ENCODE measurements at places on chromosomes 16 and 17.

- DNase-seq: peak; percentile 42
Observed at GRCh38 chr17:50634224-50634914, at the start of gene ABCC3. Gene ABCC3, plus strand, starts transcription at chr17:50634881. Its CDS starts 56 bp downstream, at chr17:50634937.

- DNase-seq: no peak
Observed at GRCh38 chr16:88529596-88529995, 40.6 kb upstream of the ZC3H18 start.

DNA sequence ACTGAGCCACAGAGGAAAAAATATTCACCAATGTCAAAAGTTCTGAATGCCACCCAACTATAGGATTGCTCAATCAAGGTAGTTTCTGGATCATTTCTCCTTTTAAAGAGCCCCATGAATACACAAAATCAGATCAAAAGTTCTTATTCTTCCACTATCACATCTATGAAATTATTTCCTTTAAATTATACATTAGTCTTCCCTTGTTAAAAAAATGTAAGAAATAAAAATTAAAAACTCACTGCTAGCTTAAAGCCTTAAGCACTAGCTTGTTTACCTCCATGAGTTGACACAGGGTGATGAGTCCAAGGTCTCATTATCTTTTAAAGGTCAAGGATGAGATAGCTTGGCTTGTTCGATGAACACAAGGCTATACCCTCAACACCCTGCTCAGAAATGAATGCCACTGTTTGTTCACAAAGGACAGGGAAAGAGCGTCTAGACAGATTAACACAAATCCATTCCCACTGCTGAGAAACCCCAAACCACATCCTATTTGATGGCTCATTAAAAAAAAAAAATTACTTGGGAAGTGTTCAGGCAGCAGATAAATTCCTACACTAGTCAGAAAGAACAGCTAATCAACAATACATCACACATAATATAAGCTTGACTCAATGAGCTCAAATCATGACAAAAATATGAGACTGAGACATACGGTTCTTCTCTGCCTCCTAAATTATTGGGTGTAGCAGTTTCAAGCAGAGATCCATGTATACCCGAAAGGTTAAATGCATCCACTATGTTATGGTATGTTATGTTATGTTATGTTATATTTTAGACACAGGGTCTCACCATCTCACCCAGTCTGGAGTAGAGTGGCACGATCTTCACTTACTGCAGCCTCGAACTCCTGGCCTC, 118.9 kb downstream of the PARN start:
- peak; percentile 95 for DNase-seq

- DNase-seq: no peak
Observed at GRCh38 chr16:11431915-11432465, 86.7 kb downstream of the RMI2 start.

- DNase-seq: no peak
Observed at GRCh38 chr17:79878329-79878947, 39.2 kb upstream of the CBX4 start.

DNA sequence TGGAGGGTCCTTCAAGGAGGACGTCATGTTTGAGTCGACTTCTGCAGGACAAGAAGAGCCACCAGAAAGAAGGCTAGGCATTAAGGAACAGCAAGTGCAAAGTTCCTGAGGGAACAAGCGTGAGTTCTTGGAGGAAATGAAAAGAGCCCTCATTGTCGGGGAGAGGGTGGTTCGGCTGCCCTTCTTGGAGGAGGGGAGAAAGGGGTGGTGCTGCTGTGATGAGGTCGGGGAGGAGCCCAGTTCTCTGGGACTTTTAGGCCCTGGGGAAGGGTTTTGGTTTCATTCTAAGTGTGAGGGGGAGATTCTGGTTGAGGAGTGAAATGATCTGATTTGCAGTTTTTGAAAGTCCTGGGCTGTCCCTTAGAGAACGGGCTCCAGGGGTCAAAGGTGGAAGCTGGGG, 4.1 kb downstream of the BICDL2 start:
- no peak for DNase-seq

DNA sequence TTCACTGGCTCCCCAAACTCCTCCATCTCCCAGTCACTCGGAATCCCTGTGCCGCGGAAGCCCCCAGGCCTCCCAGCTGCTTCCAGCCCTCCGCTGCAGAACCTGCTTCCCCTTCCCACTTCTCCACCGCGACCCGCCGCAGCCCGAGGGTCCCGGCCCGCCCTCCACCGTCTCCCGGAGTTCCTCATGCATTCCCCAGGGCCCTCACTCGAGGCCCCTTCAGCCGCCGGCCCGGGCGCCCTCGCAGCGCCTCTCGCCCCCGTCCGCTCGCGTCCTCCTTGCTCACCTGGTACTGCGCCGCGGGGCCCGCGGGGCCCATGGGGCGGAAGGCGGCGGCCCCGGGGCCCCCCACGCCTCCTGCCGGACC, 329 bp downstream of the SMARCD2 start:
- no peak for DNase-seq

DNA sequence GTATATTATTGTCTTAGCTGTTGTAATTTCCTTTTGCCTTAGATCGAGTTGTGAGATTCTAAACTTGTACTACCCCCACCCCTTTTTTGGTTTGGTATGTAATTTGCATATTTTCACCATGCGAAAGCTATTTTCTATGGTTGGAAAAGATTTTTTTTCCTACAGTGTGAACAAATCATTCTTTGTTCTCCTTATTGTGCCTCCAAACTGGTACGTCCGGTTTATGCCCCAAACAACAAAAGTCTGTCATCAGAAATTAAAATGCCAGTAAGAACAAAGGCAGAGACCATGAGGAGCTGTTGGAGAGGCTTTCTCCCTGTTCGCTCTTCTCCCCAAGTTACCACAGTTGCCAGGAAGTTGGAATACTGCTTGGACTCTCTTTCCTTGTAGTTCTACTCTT, 66.1 kb downstream of the BCAS3 start:
- DNase-seq: peak; percentile 71

DNA sequence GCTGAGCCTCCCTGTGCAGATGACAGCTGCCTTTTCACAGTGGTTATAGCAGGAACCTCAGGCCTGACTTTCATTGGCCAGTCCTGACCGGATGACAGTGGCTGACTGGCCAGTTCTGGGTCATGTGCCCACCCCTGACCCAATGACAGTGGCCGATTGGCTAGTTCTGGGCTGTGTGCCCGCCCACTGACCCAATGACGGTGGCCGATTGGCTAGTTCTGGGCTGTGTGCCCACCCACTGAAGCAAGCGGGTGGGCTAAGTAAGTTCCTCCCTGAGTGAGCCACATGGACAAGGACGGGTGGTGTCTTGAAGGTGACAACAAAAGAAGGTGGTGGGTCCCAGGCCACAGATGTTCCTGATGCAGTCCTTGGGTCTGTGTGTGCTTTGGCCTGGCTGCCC, 9.5 kb downstream of the DEF8 start:
- peak; percentile 44 for DNase-seq

GRCh38 chr17:42101513-42102292, 3.4 kb upstream of the ZNF385C start:
- DNase-seq: peak; percentile 56

DNA sequence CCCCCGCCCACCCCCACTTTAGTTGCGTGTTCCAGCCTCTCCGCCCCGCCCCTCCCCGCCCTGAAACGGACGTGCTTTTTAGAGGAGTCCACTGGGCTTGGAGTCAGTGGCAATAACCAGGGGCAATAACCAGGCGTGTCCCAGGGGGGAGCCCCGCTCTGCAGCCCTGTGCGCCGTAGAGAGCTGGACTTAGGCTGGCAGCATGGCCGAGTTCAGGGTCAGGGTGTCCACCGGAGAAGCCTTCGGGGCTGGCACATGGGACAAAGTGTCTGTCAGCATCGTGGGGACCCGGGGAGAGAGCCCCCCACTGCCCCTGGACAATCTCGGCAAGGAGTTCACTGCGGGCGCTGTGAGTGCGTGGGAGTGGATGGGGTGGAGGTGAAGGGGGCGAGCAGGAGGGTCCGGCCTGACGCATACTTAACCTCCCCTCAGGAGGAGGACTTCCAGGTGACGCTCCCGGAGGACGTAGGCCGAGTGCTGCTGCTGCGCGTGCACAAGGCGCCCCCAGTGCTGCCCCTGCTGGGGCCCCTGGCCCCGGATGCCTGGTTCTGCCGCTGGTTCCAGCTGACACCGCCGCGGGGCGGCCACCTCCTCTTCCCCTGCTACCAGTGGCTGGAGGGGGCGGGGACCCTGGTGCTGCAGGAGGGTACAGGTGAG, at the start of gene ALOX15B:
ALOX15B (plus strand) TSS at position 106 of the 657 bp plus-strand sequence; CDS start at position 203, 97 bp downstream.
- no peak for DNase-seq

GRCh38 chr16:70777973-70778406, 23.0 kb downstream of the VAC14 start:
- DNase-seq: peak; percentile 38

GRCh38 chr17:27609611-27610303, 21.2 kb upstream of the LGALS9 start:
- no peak for DNase-seq

GRCh38 chr16:17222871-17223401, 247.8 kb downstream of the XYLT1 start:
- DNase-seq: no peak

- no peak for DNase-seq
Observed at GRCh38 chr17:43030137-43030767, 5.2 kb downstream of the RND2 start.

DNA sequence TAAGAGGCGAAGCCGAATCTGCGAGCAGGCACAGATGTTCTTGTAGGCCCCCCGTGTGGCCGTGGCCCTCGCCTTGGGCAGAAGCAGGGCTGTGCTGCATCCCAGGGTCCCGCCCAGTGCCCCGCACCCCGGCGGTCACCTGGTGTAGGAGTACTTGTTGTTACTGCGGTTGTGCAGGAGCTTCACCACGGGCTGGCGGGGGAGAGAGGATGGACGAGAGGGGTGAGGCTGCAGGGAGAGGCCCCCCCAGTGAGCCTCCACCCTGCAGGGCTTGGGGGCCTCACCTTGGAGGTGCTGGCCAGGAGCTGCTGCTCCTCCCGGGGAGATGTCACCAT, 11.4 kb downstream of the ASPHD1 start:
- DNase-seq: no peak

DNA sequence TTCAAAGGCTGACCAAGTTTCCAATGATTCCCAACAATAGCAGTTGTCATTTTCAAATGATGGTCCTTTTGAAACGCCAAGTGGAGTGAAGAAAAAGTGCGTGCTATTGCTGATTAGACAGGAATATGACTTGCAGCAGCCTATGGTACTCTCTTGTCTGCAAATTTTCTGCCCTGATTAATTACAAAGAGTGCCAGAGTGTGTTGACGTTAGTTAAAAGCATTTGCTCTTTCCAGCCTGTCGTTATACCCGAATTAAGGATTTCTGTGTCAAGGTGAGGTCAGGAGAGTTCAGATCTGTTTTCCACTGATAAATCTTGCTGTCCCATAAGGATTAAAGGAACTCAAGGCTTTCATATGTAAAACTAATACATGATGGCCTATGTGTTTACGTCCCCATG, 75.0 kb upstream of the ADAMTS18 start:
- DNase-seq: no peak

DNA sequence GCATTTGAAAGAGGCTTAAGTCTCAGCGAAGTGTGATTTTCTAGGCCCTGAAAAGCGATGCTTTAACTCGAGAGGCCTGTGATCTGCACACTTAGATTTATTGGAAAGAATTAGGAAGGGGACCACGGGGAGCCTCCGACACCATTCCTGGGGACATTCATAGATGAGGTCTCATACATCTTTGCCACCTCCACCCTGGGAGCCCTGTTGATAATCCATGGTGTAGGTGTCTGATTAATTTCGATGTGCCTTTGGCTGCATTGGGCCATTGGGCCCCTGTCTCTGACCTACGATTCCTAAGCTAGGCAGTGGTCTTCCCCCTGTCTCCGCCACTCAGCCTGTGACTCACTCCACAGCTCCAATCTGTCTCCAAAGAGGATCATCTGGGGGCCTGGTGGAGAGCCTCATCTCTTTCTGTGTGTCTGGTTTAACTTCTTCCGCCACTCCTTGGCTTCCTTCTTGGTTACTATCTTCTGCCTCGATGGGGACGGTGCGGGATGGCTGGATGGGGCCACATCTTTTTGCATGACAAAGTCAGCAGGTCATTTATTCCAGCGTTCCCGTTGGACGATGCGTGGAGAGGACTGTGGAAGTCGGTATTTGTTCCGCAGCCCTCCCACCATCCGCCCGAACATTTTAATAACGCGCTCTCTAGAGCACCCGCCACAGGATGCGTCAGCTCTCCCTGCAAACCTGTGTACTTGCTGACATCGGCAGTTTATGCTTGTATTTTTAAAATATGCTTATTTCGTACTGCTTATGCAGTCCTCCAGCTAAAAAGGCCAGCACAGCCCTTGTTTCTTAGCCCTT, 109.3 kb downstream of the IRX3 start:
- DNase-seq: peak; percentile 42

GRCh38 chr17:80512233-80512632, 32.4 kb upstream of the RPTOR start:
- DNase-seq: peak; percentile 71

GRCh38 chr16:12206098-12206748, 229.7 kb downstream of the SNX29 start:
- no peak for DNase-seq

Data from fibroblast of skin of right biceps (primary cell).